ENCODE measurements at places on chromosomes 1 and 21.

- DNase-seq, result peak; percentile 17
Measured at GRCh38 chr1:20212685-20213331, 26.5 kb upstream of the PLA2G2C start.

- DNase-seq, result no peak
Measured at GRCh38 chr21:30058928-30059327, 107.7 kb downstream of the CLDN17 start.

DNA sequence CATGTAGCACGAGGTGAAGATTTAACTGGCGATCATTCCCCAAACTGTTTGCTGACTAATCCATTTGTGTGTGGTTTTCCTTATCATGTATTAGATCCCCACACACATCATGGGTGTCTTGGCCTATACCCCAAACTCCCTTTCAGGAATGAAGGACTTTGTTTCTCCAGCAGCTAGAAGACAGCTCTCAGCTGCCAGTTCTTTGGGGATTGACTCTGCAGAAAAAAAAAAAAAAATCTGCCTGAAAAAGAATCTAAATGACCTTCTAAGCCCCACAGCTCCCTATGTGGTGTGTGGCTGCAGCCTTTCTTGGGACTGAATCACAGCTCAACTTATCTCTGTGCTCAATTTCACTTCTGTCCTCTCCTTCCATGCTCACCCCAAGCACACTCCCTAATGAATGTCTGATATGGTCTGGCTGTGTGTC, 256.3 kb upstream of the DUSP10 start:
- no peak for DNase-seq

DNA sequence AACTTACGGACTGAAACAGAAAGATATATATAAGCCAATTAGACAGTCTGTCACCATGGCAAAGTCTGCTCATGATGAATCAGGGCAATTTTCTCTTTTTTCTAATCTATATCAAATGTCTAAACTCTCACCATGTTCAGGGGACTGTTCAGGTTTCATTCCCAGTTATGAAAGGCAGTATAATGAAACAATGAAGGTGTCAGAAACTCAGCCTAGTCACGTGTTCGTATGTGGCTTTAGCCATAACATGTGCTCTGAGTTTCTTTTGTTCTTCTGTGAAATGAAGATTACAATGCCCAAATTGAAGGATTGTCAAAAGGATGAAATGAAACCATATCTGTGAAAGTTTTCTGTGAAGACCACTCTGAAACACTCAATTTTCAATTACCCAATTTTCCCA, 392.9 kb downstream of the DSCAM start:
- no peak for DNase-seq

DNA sequence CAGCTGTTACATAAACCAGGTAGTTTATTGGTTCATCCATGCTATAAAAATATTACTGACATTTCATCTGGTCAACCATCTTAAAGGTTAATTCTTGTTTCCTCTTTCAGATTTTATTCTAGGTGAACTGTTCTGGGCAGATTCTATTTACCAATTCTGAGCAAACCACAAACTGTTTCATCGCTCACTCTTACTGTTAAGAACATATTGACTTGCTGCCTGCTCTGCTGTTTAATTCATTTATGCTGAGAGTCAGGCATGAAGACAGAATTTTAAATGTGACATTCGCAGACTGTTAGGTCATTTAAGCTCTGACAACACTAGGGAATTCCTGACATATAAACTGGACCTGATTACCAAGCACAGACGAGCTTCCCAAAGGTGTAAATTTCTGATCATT, 98.3 kb downstream of the PIGK start:
- no peak for DNase-seq

- no peak for DNase-seq
Measured at GRCh38 chr1:9443913-9444445, 95.3 kb upstream of the SLC25A33 start.

Data from CD14-positive monocyte (primary cell).